Stimulated activated naive CD8-positive, alpha-beta T cell treated with anti-CD3 and anti-CD28 coated beads, Interleukin-15, Interleukin-2, amounts not matched to agents 100 U/mL and 50 U/mL, for 24 hours (primary cell): ENCODE measurements at places on chromosomes 12 and 14.

GRCh38 chr12:112167718-112168525 lies 42.6 kb downstream of the TRAFD1 start:
- no peak for DNase-seq

- no peak for DNase-seq
Observed at GRCh38 chr12:94544355-94544754, 84.7 kb upstream of the CEP83 start.

DNA sequence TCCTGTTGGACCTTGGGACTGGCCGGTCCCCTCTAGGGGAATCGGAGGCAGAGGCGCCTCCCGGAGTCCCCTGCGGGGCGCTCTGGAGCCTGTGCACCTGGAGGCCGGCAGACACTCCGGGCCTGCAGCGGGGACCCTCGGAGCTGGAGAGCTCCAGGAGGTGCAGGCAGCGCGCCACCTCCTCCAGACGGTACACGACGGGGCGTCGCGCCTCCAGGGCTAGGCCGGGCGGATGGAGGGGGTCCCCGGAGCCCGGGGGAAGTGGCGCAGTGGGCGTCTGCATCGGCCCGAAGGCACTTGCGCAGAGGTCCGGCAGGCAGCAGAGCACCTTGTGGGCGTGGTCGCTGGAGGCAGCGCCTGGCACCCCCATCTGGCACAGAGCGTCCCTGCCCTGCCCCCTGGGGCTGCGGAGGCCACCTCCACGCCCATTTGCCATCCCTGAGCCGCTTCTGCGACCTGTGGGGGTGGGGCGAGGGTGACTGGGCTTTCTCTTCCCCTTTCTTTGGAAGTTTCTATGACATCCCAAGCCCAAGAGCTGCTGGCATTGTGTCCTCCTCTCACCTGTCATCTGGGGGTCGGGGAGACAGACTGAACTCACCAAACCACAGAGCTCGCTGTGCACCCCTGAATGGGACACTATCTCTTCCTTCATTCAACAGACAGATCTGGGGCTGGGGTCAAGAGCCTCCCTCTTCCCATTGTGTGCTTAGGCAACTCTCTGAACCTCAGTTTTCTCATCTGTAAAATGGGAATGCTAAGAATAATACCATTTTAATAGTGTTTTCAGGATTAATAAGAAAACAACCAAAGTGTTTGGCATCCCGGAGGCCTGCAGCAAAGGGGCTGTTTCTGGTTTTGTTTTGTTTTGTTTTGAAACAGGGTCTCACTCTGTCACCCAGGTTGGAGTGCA lies 37.5 kb upstream of the CORO1C start:
- DNase-seq: peak; percentile 45

DNA sequence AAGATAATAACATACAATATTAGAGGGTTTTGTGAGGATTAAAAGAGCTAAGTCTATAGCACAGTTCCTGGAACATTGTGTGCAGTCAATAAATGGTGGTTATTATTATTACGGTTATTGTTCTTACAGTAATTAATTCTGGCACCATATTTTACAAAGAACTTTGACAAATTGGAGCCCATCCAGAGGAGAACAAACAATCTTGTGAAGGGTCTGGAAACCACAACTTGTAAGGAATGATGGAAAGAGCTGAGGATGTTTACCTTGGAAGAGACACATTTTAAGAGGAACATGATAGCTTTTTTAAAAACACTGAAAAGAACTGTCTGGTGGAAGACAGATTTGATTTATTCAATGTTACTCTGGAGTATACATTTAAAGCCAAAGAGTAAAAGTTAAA lies 150.5 kb upstream of the KRR1 start:
- DNase-seq: no peak

DNA sequence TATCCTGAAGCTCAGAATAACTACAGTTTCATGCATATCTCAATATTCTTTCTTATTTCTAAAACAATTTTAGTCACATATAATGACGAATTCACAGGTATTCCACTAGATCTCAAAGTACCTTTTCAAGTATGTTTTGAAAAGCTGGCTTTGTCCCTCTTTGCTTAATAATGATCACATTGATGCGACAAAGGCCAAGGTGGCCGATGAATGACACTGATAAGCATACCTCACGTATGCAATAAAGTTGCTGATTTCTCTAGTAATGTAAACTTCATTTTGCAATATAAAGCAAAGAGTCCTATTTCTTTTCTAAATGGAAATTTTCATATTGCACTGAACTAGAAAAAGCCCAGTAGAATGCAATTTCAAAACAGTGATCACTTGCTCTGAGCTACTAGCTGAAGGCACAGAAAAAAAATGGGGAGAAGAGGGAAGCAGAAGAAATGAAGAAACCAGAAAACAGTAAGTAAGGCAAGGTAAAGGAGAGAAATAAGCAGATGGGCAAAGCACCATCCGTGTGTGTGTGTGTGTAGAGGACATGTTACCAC lies 29.3 kb downstream of the FGD6 start:
- DNase-seq: no peak

- DNase-seq: no peak
Observed at GRCh38 chr14:67690011-67690410, 5.6 kb downstream of the RDH11 start.

GRCh38 chr14:83289390-83289789 lies 1755.7 kb upstream of the SEL1L start:
- no peak for DNase-seq

GRCh38 chr14:89226801-89227495 lies 190.1 kb downstream of the FOXN3 start:
- DNase-seq: no peak

DNA sequence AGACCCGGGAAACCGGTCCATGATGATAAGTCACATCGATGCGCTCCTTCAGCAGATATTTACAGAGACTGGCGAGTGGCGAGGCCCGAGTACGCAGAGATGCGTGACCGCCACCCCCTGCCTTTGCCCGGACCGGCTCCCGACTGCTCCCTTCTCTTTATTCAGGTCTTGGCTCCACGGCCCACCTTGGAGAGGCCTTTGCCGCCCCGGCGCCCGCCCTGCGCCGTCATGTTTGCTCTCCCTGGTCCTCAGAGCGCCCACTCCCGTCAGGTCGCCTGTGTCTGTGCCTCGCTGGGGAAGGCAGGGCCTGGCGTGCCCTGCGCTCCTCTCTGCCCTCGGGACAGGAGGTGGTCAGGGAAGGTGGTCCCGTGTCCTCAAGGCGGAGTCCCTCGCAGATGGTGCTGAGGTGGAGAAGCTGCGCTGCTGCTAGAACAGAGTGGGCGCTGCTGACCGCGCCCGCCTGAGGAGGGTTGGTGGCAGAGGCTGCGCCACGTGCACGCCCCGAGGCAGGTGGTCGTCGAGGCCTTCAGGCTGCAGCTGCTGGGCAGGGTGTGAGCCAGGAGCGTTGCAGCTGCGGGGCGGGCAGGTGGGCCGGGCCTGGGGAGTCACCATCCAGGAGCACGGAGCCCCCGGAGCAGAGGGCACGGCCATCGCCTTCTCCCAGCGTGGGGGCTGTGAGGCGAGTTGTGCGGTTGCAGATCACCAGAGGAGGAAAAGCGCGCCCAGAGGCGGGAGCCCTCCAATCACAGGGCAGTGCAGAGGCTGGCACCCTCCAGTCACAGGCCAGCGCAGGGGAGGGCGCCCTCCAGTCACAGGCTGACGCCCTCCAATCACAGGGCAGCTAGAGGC lies 27.2 kb downstream of the DDX51 start:
- no peak for DNase-seq

DNA sequence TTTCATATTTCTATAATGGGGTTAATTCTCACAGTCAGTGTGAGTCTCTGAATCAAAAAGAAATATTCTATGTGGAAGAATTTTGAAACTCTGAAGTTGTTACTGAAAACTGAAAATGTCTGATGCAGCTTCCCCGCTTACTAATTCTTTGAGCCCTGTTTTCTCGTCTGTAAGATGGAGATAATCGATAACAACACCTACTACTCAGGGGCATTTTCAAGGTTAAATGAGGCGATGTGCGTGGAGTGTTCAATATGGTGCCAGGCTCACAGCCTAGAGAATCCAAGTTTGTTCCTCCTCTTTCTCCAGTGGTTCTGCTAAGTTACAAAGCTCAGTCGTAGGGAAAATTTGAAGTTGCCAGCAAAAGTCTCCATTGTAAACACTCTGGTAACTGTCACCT lies 391.4 kb downstream of the FUT8 start:
- DNase-seq: no peak

DNA sequence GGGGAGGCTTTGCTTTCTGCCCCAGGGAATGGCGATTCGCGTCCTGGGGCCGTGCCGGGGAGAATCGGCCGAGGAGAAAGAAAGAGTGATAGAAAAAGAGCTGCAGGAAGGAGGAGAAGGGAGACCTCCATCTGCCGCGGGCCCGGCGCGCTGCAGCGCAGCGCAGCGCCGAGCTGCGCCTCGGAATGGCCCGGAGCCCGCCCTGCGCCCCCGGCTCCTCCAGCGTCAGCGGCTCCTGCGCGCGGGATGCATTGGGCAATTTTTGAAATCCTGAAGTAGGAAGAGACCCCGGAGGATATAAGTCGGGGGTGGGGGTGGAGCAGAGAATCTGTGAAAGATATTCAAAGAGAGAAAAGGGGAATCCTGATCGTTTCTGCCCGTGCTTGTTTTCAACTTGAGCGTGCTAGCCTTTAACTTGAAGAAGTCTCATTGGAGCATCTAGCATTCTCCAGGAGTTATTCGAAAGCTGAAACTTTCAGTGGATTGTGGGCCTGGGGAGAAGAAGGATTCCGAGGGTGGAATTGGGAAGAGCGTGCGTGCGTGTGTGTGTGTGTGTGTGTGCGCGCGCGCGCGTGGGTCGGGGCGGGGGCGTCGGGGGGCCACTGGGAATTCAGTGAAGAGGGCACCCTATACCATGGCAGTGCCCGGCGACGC lies 441 bp downstream of the PDE3A start:
- DNase-seq: no peak

DNA sequence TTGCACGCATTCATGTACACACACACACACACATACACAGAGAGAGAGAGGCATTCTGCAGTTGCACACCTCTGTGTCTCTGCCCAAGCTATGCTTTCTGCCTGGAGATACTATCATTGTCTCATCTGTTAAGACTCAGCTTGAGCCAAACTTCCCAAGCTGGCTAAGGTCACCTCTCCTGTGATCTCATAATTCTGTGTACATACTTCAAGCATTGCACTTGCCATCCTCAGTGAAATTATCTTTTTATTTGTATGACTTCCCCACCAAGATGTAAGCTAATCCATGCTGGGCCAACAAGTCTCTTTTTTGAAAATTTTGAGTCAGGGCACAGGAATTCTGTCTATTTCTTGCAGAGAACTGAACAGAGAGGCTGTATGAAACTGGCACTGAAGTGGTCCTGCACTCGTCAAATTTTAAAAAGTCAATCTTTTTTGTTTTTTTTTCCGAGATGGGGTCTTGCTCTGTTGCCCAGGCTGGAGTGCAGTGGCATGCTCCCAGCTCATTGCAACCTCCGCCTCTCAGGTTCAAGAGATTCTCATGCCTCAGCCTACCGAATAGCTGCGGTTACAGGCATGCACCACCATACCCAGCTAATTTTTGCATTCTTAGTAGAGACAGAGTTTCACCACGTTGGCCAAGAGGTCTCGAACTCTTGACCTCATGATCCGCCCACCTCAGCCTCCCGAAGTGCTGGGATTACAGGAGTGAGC lies 44.3 kb downstream of the TMTC1 start:
- DNase-seq: no peak

DNA sequence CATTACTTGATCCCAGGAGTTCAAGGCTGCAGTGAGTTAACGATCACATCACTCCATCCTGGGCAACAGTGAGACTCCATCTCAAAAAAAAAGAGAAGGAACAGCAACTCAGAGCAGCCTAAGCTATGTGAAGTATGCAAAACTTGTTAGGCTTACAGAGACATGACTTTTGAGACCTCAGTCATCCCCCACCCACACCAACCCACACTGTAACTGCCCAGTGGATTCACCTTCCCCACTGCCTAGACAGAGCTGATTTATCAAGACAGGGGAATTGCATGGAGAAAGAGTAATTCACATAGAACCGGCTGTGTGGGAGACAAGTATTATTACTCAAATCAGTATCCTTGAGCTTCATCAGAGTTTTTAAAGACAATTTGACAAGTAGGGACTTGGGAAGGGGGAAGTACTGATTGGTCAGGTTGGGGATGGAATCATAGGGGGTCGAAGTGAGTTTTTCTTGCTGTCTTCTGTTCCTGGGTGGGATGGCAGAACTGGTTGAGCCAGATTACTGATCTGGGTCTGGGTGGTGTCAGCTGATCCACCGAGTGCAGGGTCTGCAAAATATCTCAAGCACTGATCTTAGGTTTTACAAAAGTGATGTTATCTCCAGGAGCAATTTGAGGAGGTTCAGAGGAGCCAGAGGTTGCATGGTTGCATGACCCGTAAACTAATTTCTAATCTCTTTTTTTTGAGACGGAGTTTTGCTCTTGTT lies 6.2 kb upstream of the WDR89 start:
- no peak for DNase-seq

DNA sequence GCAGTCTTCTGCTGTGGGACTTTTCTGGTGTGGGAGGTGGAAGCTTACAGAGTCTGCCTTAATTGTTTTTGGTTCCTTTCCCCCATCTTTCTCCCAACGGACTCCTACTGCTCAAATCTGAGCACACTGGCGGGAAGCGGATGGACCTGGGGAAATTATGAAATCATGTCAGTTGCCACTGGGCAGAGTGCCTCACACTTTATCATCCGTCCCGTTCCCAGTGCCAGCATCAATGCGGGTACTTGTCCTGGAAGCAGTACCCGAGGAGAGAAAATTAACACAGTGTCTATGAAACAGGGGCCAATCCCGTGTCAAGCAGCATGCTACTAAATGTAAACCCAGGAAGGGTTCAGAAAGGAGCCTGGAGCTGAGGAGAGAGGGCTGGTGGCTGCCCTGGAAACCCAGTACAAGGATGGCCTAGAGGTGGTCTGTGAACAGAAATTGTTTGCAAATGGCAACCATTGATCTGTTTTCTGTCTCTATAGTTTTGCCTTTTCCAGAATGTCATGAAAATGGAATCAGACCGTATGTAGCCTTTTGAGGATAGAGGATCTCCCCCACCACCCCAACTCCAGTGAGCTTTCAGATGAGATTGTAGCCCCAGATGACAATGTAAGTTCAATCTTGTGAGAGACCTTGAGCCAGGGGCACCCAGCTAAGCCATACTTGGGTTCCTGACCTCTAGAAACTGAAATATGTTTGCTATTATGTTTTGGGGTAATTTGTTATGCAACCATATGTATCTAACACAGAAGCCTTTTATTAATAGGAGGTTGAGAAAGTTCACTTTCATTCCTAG lies 908 bp upstream of the CDKL1 start:
- peak; percentile 6 for DNase-seq

- no peak for DNase-seq
Observed at GRCh38 chr12:21697904-21698630, 40.4 kb upstream of the LDHB start.

DNA sequence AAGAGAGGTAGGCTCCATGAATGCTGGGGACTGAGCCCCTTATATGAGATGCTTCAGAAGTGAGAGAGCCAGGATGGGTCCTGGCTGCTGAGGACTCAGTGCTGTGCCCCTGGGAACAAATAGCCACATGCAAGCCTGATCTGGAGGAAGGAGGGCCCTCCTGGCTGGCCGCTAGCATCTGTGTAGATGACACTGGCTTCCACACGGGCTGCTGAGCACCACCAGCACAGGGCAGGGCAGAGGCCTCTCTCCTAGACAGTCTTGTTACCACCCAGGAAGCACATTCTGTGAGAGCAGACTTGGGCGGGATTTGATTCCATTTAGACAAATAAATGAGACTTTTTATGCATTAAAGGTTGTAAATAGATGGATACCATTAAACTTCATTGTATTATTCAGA lies 48.0 kb downstream of the ZNF664 start:
- DNase-seq: no peak
